CD8-positive, alpha-beta memory T cell (primary cell): ENCODE measurements at places on chromosomes 6 and 20. TPM values are rescaled to one million over a fixed set of nuclear protein-coding genes. Genes with fewer than 3 reads are reported as not detected.

Gene ESR1
- total RNA-seq, result not detected

Gene TRIM40
- total RNA-seq, result not detected

Gene TINAG
- total RNA-seq, result not detected

Gene ADGRG6
- total RNA-seq, result 0.35 TPM

Gene SOX18
- not detected for total RNA-seq

Gene SF3B5
- total RNA-seq, result 265 TPM

Gene BPI
- not detected for total RNA-seq

Gene HRH3
- total RNA-seq, result not detected

Gene GNRH2
- total RNA-seq, result 0.90 TPM

Gene MRAP2
- total RNA-seq, result not detected

Gene SLC2A10
- not detected for total RNA-seq

Gene ERGIC3
- 137 TPM for total RNA-seq

Gene BTNL2
- total RNA-seq, result not detected

Gene GJA10
- total RNA-seq, result not detected

Gene MAP3K5
- total RNA-seq, result 12.9 TPM

Gene GTSF1L
- total RNA-seq, result not detected

Gene TTK
- 22.5 TPM for total RNA-seq

Gene RAET1G
- not detected for total RNA-seq

Gene FBXO30
- total RNA-seq, result 8.4 TPM

Gene PBOV1
- not detected for total RNA-seq

Gene EFCAB8
- 0.69 TPM for total RNA-seq

Gene TP53INP2
- total RNA-seq, result 3.5 TPM

Gene ADGB
- total RNA-seq, result 0.35 TPM

Gene C6orf132
- 0.15 TPM for total RNA-seq

Gene C20orf144
- 0.16 TPM for total RNA-seq

Gene EPB41L1
- 0.35 TPM for total RNA-seq

Gene DYNLT2
- 1.9 TPM for total RNA-seq

Gene ACTL10
- total RNA-seq, result 3.8 TPM

Gene LGSN
- total RNA-seq, result not detected

Gene RFX6
- total RNA-seq, result not detected

Gene UBR2
- 26.2 TPM for total RNA-seq

Gene GRM4
- total RNA-seq, result not detected

Gene RIMS1
- total RNA-seq, result not detected

Gene TAF8
- total RNA-seq, result 41.7 TPM

Gene IPCEF1
- 17.7 TPM for total RNA-seq

Gene KHDC1
- total RNA-seq, result 6.3 TPM

Gene GABRR1
- total RNA-seq, result not detected

Gene SNAP25
- total RNA-seq, result not detected

Gene PXDC1
- total RNA-seq, result 0.24 TPM

Gene NAPB
- 7.6 TPM for total RNA-seq

Gene SOX4
- 0.66 TPM for total RNA-seq

Gene SLC22A2
- total RNA-seq, result not detected
